ENCODE measurements at places on chromosomes 11 and 22. TPM values are rescaled to one million over a fixed set of nuclear protein-coding genes. Genes with fewer than 3 reads are reported as not detected.

- no peak for DNase-seq
These were observed 229.7 kb downstream of the BUD13 start for GRCh38 chr11:116543099-116543498.

- no peak for DNase-seq
These were observed 289.5 kb upstream of the C11orf87 start for GRCh38 chr11:109132539-109132938.

- no peak for DNase-seq
These were observed 94.8 kb upstream of the SESN3 start for GRCh38 chr11:95325777-95326258.

- no peak for DNase-seq
These were observed 3.8 kb upstream of the WEE1 start for GRCh38 chr11:9569588-9570164.

GRCh38 chr22:22168190-22168940 lies 76.2 kb upstream of the VPREB1 start:
- DNase-seq = peak; percentile 39

DNA sequence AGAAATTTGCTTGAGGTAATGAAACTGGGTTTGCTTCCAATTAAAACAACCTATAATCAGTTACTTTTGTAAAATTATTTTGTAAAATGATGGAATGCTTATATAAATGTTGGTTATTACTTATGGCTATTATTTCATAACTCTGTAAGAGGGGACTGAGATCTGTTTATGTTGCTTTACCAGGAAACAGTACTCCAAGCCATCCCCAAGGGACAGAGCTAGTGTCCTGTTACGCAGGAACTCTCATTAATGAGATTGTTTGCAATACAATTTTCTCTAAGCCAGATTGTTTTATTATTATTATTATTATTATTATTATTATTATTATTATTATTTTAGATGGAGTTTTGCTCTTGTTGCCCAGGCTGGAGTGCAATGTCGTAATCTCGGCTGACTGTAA lies 2.3 kb upstream of the NOX4 start:
- no peak for DNase-seq

DNA sequence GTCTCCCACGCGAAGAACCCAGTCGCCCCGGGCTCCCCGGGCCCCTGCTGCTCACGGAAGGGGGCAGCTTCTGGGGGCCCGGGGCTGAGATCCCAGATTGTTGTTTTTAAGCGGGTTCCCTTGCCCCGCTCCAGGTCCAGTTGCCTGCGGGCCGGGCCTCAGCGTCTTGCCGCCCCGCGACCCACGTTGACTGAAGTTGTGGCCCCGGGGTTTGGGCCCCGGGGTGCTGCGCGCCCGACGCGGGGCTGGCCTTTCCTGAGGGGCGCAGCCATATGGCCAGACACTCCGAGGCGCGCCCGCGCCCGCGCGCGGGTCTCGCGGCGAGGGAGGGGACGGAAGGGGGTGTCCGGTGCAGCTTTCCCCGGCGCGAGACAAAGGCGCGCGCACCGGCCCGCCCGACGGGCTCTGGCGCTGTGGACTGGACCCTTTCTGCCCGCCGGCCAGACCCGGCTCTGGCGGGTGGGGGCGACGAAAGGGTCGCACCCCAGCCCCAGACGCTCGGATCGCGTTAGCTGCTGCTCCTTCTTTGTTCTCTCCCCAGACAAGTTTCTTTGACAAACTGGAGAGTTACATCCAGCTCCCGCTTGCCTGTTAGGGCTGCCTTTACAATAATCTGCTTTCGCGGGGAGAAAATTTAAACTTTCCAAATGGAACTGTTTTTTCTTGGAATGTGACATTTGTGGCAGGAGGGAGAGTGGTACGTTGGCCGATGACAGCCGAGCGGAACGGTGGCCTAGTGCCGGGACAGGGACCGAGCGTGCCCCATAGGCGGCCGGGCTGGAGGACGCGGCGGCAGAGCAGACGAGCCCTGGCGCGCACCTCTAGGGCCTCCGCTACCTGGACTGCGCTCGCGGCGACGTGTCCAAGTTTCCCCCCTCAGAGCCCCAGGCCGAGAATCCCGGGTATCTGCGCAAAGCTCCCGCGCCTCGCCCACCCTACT lies 716 bp downstream of the AMOTL1 start:
- DNase-seq = peak; percentile 57

DNA sequence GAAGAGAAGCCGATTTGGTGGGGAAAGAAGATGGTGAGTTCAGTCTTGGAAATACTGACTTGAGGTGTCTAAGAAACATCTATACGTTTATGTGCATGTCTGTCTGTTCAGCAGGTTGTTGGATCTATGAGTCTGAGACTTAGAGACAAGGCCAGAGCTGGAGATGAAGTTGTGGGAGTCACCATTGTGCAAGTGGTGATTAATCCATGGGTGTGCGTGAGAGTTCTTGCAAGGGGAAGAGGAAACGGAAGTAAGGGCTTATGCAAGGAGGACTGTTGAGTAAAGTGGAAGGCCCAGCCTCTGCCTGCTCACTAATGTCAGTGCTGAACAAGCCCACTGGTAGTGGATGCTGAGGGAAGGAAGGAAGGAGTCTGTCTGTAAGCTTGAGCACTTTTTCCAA lies 9.7 kb downstream of the TMEM45B start:
- peak; percentile 76 for DNase-seq

- peak; percentile 70 for DNase-seq
These were observed 171.9 kb downstream of the SHANK2 start for GRCh38 chr11:71080239-71081097.

DNA sequence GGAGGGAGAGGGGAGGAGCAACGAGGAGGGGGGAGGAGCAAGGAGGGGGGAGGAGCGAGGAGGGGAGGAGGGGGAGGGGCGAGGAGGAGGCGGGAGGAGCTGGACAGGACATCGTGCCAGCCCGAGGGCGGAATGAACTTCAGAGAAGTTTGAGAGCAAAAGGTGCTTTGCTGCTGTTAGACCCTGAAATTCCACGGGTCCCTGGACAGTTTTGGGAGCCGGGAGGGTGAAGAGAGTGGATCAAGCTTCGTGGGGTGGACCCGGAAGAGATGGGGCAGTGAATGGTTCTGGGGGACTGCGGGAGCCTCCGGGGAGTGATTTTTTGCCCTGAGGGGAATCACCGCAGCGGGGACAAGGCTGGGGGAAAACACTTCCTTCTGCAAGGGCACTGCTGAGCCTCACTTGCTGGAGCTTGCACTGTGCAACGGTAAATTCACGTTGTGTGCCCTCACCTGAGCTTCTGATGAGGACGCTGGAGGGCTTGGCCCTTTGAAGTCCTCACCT lies 10.7 kb upstream of the NLRP6 start:
- DNase-seq = no peak

- peak; percentile 42 for DNase-seq
These were observed 748 bp downstream of the RAB30 start for GRCh38 chr11:83070731-83071566.

DNA sequence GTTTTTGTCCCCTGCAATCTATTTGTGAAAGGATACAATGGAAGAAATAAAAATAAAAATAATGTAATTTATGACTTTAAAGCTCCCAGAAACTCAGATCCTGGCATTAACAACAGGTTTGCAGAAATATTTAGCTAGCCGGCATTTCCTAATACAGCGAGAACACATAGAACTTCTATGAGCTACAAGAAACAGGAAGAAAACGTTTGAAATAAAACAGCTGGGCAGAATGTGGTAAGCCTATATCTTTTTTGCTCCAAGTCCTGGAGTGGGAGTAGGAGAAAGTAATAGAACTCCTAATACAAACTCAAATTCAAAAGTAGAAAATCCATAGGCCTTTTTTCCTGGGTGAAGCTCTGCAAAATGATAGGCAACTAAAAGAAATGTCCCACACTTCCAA lies 29.6 kb upstream of the FIBIN start:
- peak; percentile 71 for DNase-seq

DNA sequence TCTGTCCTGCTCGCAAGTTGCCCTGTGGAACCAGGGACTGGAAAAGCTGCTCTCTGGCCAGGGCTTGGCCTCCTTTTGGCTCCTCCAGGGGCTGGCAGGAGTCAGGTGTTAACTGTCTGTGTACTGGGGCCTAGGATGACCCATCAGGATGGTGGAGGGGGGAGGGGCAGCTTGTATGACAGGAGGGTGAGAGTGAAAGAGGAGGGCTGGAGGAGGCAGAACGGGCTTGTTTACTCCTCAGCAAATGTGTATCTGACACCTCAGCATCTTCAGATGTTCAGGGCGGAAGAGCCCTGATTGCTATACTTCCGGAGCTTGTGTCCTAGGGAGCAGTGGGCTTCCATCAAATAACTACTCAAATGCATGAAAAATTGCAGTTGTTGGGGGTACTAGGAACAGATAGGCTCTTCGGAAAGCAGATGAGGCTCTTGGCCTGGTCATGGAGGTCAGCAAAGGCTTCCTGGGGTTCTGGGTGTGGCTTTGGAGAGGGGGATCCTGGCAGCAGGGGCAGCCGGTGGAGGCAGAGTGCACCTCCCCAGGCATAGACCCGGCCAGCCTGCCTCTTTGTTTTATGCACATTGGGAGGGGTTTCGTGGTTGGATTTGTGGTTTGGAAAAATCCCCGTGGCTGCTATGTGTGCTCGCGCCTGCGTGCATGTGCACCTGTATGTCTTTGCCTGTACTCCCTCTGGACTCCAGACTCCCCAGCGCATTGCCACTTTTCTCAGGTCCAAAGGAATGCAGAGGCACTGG lies 31.2 kb downstream of the CD82 start:
- no peak for DNase-seq

DNA sequence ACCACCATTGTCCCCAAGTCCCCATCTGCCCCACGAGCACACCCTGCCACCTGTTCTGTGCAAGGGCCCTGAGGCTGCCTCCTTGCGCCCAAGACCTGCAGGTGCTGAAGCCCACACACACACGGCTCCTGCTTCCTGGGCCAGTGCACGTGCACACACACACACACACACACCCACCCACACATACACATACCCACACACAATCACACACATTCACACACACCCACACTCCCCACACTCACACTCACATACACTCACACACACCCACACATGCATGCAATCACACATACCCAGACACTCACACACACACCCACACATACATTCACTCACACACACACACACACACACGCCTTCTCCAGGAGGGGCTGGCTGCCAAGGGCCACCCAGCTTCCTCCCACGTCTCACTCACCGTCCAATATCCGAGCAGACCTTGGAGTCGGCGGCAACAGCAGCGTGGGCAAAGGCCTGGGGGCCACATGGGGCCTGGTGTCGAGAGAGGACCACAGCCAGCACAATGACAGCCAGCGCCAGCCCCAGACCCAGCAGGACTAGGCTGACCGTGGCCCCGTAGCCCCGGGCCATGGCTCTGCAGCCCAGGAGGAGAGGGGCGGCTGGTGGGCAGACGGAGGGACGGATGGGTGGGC lies 616 bp downstream of the GGT5 start:
- peak; percentile 53 for DNase-seq

DNA sequence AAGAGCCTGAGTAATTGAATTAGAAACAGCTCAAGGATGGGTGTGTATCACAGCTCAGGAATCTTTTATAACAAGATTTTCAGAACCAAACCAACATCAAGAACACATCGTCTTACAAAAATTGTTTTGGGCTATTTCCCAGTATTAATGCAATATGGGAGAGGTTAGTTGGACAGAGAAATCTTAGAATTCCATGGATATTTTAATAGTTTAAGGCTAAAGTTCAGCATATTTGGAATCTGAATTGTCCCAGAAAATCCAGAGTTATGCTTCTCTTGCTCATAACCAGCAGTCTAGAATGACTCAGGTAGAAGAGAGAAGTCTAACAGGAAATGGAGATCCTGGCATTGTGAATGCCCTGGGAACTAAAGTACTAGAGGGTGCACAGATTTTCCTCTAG lies 74.6 kb downstream of the ADM start:
- DNase-seq = no peak

DNA sequence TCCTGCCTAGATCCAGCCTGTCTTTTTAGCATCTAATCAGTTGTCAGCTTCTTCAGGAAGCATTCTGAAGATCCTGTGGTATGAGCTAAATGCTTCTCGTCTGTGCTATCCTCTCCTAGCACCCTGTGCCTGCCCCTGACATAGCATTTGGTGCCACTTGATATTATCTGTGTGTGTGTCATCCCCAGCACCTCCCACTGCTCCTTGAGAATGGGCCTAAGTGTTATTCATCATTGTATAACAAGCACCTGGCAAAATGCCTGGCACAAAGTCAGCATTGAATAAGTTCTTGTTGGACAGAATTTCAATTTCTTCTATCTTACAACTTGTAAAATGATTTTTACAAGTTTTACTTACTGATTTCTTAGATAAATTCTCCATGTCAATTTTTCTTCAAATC lies 28.1 kb upstream of the OLFML1 start:
- no peak for DNase-seq

GRCh38 chr11:83007477-83007876 lies 64.2 kb downstream of the RAB30 start:
- no peak for DNase-seq

GRCh38 chr22:40541300-40541699 lies 95.2 kb downstream of the MRTFA start:
- no peak for DNase-seq

DNA sequence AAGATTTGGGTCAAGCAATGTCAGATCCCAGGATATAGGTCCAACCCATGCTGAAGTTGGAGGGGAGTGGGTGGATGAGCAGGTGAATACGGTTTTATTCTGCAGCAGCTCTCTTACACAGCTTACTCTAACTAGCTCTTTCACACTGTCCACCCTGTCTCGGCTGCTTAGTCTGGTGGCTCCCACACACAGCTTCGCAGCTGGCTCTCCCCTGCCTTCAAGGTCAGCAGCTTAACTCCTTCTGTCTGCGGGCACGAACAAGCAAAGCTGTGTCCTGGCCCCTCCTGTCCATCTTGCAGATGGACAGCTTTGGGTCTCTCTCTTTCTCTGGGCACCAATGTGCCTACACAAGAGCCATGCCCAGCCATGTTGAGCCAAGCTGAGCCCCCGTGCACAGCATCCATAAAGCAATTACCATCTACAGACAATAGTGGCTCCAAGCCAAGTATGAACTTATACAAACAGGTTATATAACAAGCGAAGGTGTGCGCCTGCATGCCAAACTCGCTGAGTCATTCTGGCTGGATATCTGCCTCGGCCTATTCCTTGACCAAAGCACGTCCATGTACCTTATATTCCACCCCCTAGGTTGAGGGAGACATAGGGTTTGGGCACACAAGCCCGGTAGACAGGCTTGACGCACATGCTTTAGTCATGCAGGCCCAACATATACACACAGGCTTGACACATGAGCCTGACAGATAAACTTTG lies 1307.8 kb upstream of the RAG2 start:
- no peak for DNase-seq

DNA sequence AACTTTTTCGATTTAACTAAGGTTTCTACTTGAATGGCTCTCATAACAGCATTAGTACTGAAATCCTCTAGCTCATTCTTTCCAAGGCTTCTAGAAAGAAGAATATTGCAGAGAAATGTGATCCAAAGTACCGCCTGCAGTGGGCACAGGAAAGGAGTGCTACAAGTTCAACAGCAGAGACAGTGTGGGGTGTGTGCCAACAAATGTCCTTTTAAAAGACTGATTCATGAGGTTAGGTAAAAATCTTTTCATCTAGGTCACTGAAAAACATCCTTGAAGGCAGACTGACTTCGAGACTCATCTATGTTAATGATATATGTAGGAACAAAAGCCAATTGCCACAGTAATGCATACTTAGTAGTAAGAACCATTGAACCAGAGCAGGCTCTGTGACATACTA lies 349.1 kb upstream of the PITPNB start:
- no peak for DNase-seq

GRM5 gene
- under 0.01 TPM for total RNA-seq

RPS6KA4 gene
- total RNA-seq = 48.0 TPM

CAPN5 gene
- 14.7 TPM for total RNA-seq

OR8G5 gene
- total RNA-seq = not detected

FIBIN gene
- 26.4 TPM for total RNA-seq

PAMR1 gene
- total RNA-seq = 493 TPM

POLA2 gene
- total RNA-seq = 12.1 TPM

NRXN2 gene
- 5.2 TPM for total RNA-seq

OR5P2 gene
- under 0.01 TPM for total RNA-seq

KCNE3 gene
- under 0.01 TPM for total RNA-seq

Measured in fibroblast of villous mesenchyme (primary cell).